EH (cell line): ENCODE measurements at places on chromosomes 4 and X.
A peak's percentile ranks its signal among the peaks of the same experiment; 100 is the strongest.

DNA sequence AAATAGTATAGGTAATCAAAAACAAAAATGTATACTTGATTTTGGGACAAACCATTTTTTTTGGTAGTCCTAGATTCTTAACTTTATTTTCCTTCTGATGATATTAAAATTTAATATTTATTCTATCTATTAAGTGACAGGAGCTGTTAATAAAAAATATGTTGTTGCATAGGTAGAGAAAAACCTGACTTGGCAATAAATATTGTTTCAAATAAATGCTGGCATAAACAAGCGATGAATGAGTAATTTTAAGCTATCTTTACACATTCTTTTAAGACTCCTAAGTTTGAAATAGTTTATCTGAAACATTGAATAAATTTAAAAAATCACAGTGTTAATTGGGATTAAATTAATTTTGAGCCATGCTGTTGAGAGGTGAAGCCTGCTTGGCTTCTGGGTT lies 114.6 kb downstream of the GC start:
- DNase-seq: no peak

DNA sequence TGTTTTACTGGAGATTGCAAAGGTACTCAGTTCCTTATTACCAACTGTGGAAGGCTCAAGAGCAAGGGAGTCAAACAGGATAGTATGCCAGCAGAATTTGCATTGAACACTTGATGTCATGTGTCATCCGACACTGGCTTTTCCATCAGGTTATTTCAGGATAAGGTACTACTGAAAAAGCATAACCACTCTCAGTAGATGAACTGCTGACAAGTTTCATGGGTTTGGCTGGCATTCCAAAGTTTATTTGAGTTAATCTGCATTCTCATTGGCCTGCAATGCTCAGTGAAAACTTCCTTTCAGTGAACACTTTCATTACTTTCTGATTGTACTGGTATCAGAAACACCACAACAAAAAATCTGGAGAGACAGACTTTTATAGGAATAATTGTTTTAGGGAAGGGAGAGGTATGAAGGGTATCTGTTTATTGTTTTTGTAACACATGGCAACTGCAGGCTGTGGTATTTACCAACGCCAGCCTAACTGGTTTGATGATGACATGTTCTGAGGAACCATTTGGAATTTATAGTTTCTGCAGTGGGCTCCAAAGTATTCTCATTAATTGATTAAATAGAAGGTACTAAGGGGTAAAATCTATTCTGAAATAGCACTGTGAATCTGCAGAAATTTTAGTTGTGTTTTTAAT lies 345.7 kb upstream of the NR3C2 start:
- DNase-seq: no peak

GRCh38 chrX:10197279-10198210 lies 40.8 kb downstream of the CLCN4 start:
- no peak for DNase-seq

GRCh38 chr4:105236202-105236915 lies 89.7 kb downstream of the TET2 start:
- no peak for DNase-seq

DNA sequence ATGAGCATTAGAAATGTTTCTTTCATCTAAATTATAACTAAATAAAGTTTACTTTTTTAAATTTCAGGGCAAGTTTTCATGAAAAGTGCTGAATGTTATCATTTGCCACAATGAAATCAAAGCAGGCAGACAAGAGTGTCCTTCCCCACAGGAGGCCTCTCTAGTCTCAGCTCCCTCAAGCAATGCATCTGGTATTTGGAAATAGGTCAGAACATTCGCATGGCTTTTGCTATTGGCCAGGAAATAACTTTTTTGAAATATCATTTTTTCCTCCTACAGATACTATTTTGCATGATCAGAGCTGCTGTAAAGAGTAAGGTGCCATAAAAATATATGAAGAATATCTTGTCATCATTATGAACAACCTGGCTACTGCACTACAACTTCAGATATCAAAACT lies 41.1 kb downstream of the MAD2L1 start:
- DNase-seq: no peak

DNA sequence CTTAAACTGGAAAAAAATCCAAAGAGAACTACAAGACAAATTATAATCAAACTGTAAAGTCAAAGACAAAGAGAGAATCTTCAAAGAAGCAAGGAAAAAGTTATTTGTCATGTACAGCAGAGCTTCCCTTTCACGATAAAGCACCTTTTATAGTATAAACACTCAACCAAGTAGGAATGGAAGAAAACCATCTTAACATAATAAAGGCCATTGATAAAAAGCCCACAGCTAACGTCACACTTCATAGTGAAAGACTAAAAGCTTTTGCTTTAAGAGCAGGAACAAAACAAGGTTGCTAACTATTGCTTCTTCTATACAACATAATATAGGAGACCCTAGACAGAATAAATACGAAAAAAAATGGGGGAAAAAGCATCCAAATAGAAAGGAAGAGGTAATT lies 595.7 kb upstream of the POU3F4 start:
- no peak for DNase-seq

GRCh38 chrX:67648361-67648760 lies 104.5 kb downstream of the AR start:
- no peak for DNase-seq

- peak; percentile 37 for DNase-seq
These were observed 344.7 kb downstream of the PCDH10 start for GRCh38 chr4:133493776-133494175.

GRCh38 chrX:77426811-77427210 lies 20.4 kb upstream of the FGF16 start:
- DNase-seq: peak; percentile 69

- peak; percentile 90 for DNase-seq
These were observed 339.0 kb upstream of the BOD1L1 start for GRCh38 chr4:13966231-13967195.

- DNase-seq: peak; percentile 45
These were observed 105.2 kb downstream of the RBM47 start for GRCh38 chr4:40524366-40525041.

- peak; percentile 49 for DNase-seq
These were observed 17.7 kb upstream of the STX18 start for GRCh38 chr4:4559596-4559995.

DNA sequence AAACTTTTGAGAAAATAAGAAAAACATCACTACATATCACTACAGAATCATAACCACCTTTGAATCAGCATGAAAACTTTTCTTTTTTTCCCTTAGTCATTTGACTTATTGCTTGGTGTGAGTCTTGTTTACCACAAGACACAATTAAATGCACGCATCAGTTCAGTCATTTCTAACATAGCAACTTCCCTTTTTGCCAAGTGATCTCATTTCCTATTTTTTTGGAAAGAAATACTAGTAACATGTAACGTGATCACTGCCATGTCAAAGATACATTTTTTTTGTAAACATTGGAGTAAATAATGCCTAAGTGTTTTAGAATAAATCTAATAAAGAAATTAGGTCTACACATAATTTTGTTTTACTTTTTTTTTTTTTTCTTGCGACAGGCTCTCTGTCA lies 5.1 kb upstream of the CXCL8 start:
- DNase-seq: peak; percentile 61

DNA sequence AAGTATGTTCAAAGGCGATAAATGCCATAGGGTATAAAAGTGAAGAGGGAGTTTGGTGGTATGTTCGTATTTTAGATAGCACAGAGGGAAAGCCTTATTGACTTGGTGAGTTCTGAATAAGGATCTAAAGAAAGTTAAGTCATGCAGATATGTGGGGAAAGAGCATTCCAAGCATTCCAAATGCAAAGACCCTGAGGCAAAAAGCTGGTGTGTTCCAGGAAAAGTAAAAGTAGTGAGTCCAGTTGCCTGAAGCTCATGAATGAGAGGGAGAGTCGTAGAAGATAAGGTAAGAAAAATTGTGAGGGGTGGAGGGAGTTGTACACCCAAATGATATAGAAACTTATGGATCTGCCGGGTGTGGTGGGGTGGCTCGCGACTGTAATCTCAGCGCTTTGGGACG lies 426.7 kb downstream of the RPA4 start:
- peak; percentile 62 for DNase-seq

- DNase-seq: no peak
These were observed 1.4 kb downstream of the POU4F2 start for GRCh38 chr4:146640021-146640464.

GRCh38 chr4:140372751-140373327 lies 607 bp upstream of the SCOC start:
- DNase-seq: no peak

GRCh38 chrX:136047016-136047642 lies 61.9 kb downstream of the SLC9A6 start:
- DNase-seq: peak; percentile 76

DNA sequence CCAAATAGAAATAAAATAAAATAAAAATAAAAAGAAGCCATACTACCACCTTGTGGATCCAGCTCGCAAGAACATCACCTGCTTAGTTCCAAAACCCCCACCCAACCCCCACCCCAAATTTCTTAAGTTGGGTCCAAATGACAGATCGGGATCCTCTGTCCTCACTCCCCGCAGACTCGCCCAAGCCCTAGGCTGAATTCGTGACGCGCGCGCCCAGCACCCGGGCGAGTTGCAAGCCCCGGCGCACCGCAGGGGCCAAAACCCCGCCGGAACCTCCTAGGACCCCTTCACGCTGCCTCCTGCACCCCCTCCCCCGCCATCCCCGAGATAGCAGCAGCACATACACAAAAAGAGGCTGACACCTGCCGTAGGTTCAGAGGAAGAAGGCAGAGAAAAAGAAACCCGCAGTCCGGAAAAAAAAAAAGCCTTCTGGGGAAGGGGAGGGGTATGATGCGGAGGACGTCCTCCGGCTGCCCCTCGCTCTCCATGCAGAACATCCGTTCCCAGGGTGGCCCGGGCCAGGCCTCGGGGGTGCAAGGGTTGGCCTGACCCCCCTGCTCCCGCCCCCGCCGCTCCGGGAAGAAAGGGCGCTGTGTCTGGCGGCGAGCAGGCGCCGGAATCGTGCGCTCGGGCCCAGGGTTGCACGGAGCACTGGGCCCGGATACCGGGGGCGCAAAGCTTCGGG lies 2.6 kb downstream of the NLGN4X start:
- DNase-seq: no peak

DNA sequence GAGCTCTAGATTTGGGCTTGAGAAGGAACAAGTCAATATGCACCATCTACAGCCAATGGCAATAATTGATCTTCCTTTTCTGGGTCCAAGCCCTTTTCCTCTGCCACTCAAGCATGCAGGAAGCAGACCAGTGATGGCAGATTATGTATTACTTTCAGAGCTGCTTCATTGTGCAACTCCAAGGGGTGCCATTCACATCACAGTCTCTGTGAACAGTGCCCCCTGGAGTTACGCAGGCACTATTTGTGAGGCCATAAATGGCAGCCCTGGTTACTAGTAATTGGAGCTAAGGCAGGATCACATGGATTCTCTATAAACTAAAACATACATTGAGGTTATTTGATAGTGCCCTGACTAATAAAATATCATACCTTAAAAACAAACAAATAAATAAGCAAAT lies 313.4 kb upstream of the SLC7A11 start:
- DNase-seq: peak; percentile 36

- DNase-seq: peak; percentile 68
These were observed 3.6 kb upstream of the PDE5A start for GRCh38 chr4:119632216-119632615.

GRCh38 chrX:151754641-151755215 lies 20.2 kb downstream of the CNGA2 start:
- no peak for DNase-seq

- DNase-seq: no peak
These were observed 36.3 kb upstream of the SPINK2 start for GRCh38 chr4:56857601-56858309.

DNA sequence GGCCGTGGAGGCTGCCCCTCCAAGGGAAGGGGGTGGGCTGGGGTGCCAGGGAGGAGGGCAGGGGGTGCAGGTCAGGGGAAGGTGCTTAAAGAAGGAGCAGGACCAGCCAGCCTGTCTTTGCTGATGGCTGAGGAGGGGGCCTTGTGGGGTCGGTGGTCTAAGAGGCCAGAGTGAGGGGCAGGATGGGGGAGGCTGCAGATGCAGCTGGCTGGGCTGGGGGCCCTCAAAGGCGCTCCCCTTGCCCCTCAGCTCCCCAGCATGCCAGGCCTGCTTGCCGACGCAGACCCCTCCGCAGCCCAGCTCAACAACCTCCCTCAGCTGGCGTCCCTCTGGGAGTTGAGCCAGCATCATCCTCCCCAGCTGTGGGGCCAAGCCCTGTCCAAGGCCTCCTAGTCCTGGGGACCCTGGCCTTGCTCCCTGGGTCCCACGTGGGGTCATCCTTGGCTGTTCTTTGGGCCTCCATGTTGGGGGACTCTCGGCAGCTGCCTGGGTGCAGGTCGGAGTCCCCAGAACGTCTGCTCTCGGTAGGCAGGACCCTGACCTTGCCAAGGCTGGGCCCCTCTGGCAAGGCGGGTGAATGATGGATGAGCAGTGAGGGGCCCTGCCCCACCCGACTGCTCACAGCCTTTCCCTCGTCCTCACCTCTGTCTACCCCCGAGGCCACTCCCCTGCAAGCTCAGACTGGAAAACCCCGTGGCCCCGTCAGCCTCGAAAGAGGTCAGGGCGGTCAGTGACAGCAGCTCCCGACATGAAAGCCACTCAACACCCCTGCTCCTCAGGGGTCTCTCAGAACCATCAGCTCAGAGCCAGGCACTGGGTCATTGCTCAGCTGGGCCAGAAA lies 119.4 kb downstream of the FAM53A start:
- DNase-seq: no peak
